ENCODE measurements at places on chromosomes 1 and 21.
A peak's percentile ranks its signal among the peaks of the same experiment; 100 is the strongest.

DNA sequence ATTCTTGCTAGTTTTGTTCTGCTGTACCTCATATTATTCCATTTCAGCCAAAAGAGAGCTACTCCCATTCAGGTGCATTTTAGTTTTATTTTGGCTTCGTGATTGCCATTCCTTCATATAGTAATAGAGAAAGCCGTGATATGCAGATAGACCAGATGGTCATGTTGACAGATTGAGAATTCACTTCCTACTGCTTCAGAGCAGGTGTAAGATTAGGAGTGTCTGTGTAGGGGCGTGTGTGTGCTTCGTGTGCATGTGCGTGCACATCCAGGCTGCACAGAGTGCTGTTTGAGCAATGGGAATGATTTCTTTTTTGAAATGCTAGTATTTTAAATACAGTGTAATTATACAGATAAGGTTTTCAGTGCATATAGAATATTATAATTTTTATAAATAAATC lies 10.3 kb downstream of the NFIA start:
- no peak overlapping the region for H3K27ac ChIP-seq
- DNase-seq = no peak
- H3K4me1 ChIP-seq = peaks cover 100% of the 10 kb centered on the region
- no peaks in the 10 kb centered on the region for H3K27me3 ChIP-seq
- H3K36me3 ChIP-seq = peaks cover 14% of the 10 kb centered on the region

- H3K4me3 ChIP-seq = no peak overlapping the region
- H3K27me3 ChIP-seq = no peaks in the 10 kb centered on the region
- H3K4me1 ChIP-seq = no peaks in the 10 kb centered on the region
- DNase-seq = no peak
- H3K27ac ChIP-seq = no peak overlapping the region
These were observed 24.7 kb downstream of the ACKR1 start for GRCh38 chr1:159229260-159229885.

- H3K27ac ChIP-seq = no peak overlapping the region
- H3K4me1 ChIP-seq = no peaks in the 10 kb centered on the region
These were observed 41.8 kb downstream of the CRYAA start for GRCh38 chr21:43210454-43211071.

DNA sequence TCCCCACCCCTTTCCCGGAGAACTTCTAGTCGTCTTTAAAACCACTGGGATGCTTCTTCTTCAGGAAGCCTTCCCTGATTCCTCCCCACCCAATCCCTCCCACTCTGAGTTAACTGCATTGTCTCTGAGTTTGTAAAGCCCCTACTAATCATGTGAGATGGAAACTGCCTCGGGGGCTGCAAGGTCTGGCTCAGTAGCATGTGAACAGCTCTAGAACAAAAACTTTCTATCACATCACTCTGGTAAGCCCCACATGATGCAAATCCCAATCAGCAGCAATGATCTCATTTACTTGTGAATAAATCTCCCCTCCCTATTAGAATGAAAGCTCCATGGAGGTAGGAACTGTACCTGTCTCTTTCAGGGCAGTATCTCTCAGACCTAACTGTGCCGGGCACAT lies 141.0 kb upstream of the JUN start:
- peaks cover 12% of the 10 kb centered on the region for H3K4me1 ChIP-seq
- no peak overlapping the region for H3K27ac ChIP-seq
- no peaks in the 10 kb centered on the region for H3K36me3 ChIP-seq

- DNase-seq = peak; percentile 90
- H3K27ac ChIP-seq = no peak overlapping the region
- H3K27me3 ChIP-seq = no peaks in the 10 kb centered on the region
- peaks cover 47% of the 10 kb centered on the region for H3K4me1 ChIP-seq
These were observed 34.4 kb downstream of the WNT4 start for GRCh38 chr1:22108339-22109105.

DNA sequence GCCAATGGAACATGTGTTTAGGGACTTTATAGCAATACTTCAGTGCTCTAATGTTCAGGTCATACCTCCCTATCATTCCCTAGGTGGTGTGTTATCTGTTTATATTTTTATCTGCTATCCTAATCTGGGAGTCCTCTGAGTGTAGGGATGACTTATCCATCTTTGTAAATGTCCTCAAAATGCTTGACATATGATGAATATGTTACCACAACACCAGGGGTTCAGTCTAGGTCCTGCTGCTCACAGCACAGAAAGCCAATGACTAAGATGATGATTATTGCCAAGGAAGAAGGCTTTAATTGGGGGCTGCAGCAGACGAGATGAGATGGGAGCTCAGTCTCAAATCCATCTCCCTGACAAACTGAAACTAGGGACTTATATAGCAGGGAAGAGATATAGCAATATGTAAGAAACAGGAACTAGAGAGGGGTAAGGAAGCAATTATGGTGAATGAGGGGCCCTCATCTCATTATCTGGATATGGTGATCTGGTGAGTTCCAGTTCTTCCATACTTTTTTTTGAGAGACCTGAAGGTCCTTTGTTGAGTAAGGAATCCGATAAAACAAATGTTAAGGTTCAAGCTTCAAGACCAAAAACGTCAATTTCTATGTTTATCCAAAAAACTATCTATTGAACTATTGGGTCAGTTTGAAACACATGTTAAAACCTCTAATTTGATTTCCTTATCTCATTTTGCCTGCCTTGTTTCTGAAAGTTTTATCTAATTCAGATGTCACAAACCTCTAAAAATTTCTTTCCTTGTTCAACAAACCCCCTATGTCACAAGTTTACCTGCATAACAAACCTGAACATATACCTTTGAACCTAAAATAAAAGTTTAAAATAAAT lies 256.7 kb upstream of the CACYBP start:
- H3K27me3 ChIP-seq = no peaks in the 10 kb centered on the region
- no peaks in the 10 kb centered on the region for H3K36me3 ChIP-seq
- H3K4me1 ChIP-seq = no peaks in the 10 kb centered on the region
- H3K27ac ChIP-seq = no peak overlapping the region
- no peak for DNase-seq

- no peaks in the 10 kb centered on the region for H3K27me3 ChIP-seq
- H3K4me1 ChIP-seq = peaks cover 9% of the 10 kb centered on the region
- no peak for DNase-seq
- no peaks in the 10 kb centered on the region for H3K36me3 ChIP-seq
- H3K4me3 ChIP-seq = no peak overlapping the region
- no peak overlapping the region for H3K27ac ChIP-seq
These were observed 64.3 kb upstream of the TRABD2B start for GRCh38 chr1:48061162-48062136.

DNA sequence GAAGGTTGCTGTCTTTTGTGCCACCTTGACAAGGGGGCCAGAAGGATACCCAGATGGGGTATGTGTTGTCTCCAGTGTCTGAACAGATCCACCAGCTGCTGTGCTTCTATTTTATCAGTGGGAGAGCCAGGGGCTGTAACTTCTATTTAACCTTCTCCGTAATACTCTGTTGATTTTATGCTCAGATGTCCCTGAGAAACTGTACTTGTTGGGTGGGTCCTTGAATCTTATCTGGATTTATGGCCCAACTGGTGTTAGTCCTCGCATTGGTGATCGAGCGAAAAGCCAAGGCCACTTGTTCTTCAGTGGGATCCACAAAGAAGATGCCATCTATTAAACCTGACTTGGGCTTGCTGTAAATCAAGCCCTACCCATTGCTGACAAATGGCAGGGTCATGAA lies 56.4 kb downstream of the ST6GALNAC3 start:
- no peak for DNase-seq
- no peak overlapping the region for H3K4me3 ChIP-seq
- no peaks in the 10 kb centered on the region for H3K36me3 ChIP-seq
- H3K27ac ChIP-seq = no peak overlapping the region
- no peaks in the 10 kb centered on the region for H3K4me1 ChIP-seq
- H3K27me3 ChIP-seq = no peaks in the 10 kb centered on the region

GRCh38 chr21:35850542-35851103 lies 209.7 kb downstream of the SETD4 start:
- no peaks in the 10 kb centered on the region for H3K36me3 ChIP-seq
- no peaks in the 10 kb centered on the region for H3K4me1 ChIP-seq
- peak overlapping the region; percentile 19 for H3K27ac ChIP-seq
- no peak overlapping the region for H3K4me3 ChIP-seq
- peaks cover 24% of the 10 kb centered on the region for H3K27me3 ChIP-seq
- DNase-seq = no peak

DNA sequence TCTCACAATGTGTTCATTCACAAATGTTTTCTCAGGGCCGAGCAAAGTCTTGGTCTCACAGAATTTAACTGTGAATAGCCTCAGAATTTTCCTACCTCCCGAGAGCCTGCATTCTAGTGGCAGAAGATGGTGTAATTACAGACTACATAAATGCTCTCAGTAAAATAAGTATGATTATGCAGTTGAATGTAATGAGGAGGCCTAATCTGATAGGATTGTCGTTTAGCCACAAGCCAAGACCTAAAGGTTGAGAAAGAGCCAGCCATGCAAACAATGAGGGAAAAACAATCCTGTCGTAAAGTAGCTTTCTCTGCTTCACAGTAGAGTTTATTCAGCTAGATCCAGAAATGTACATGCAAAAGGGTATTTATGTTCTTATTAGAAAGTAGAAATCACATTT lies 607.8 kb upstream of the B3GALT2 start:
- no peaks in the 10 kb centered on the region for H3K36me3 ChIP-seq
- no peak overlapping the region for H3K27ac ChIP-seq
- H3K27me3 ChIP-seq = no peaks in the 10 kb centered on the region
- no peak overlapping the region for H3K4me3 ChIP-seq
- DNase-seq = no peak
- H3K4me1 ChIP-seq = no peaks in the 10 kb centered on the region

GRCh38 chr1:117615474-117615873 lies 9.6 kb downstream of the TENT5C start:
- H3K27me3 ChIP-seq = no peaks in the 10 kb centered on the region
- no peaks in the 10 kb centered on the region for H3K36me3 ChIP-seq
- peaks cover 14% of the 10 kb centered on the region for H3K4me1 ChIP-seq
- no peak overlapping the region for H3K4me3 ChIP-seq
- DNase-seq = no peak

- no peak overlapping the region for H3K27ac ChIP-seq
- no peak overlapping the region for H3K4me3 ChIP-seq
- H3K4me1 ChIP-seq = no peaks in the 10 kb centered on the region
- no peaks in the 10 kb centered on the region for H3K27me3 ChIP-seq
These were observed 126.7 kb upstream of the CACHD1 start for GRCh38 chr1:64343105-64343822.

GRCh38 chr21:34623516-34623915 lies 8.6 kb upstream of the RCAN1 start:
- no peak overlapping the region for H3K4me3 ChIP-seq
- H3K36me3 ChIP-seq = no peaks in the 10 kb centered on the region
- H3K27ac ChIP-seq = no peak overlapping the region
- H3K27me3 ChIP-seq = no peaks in the 10 kb centered on the region

GRCh38 chr1:106975944-106976343 lies 80.5 kb upstream of the PRMT6 start:
- H3K4me1 ChIP-seq = no peaks in the 10 kb centered on the region
- no peak overlapping the region for H3K27ac ChIP-seq
- DNase-seq = no peak
- H3K4me3 ChIP-seq = no peak overlapping the region
- no peaks in the 10 kb centered on the region for H3K27me3 ChIP-seq
- no peaks in the 10 kb centered on the region for H3K36me3 ChIP-seq

DNA sequence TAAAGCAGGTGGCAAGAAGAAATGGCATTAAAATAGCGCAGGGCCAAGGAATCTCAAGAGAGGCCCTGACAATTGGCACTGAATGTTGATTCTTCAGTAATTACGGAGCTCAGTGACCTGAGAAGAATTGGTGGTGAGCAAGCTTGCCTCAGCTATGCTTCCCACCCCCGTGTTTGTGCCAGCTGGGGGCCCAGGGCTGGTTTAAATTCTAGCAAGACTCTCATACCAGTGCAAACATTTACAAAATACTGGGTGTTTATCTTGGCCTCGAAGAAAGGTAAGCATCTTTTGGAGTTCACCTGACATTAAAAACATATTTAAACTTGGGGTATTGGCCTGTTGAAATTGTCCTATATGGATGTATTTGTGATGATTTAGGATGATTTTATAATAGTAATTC lies 296.7 kb upstream of the USP25 start:
- no peak overlapping the region for H3K27ac ChIP-seq
- peaks cover 8% of the 10 kb centered on the region for H3K4me1 ChIP-seq
- no peak overlapping the region for H3K4me3 ChIP-seq
- DNase-seq = no peak

GRCh38 chr1:24742090-24742938 lies 2.9 kb upstream of the CLIC4 start:
- no peak for DNase-seq
- no peak overlapping the region for H3K4me3 ChIP-seq
- peaks cover 30% of the 10 kb centered on the region for H3K4me1 ChIP-seq
- H3K27me3 ChIP-seq = no peaks in the 10 kb centered on the region
- no peak overlapping the region for H3K27ac ChIP-seq
- H3K36me3 ChIP-seq = no peaks in the 10 kb centered on the region

- peaks cover 7% of the 10 kb centered on the region for H3K4me1 ChIP-seq
- H3K36me3 ChIP-seq = no peaks in the 10 kb centered on the region
- H3K4me3 ChIP-seq = peak overlapping the region; percentile 8
- DNase-seq = no peak
- no peak overlapping the region for H3K27ac ChIP-seq
- peaks cover 13% of the 10 kb centered on the region for H3K27me3 ChIP-seq
These were observed 39.0 kb upstream of the CASZ1 start for GRCh38 chr1:10835421-10835820.

GRCh38 chr1:30687886-30688285 lies 35.5 kb downstream of the MATN1 start:
- no peaks in the 10 kb centered on the region for H3K36me3 ChIP-seq
- no peak overlapping the region for H3K4me3 ChIP-seq
- H3K4me1 ChIP-seq = peaks cover 17% of the 10 kb centered on the region
- no peak overlapping the region for H3K27ac ChIP-seq
- peaks cover 12% of the 10 kb centered on the region for H3K27me3 ChIP-seq
- DNase-seq = no peak

GRCh38 chr1:246733704-246734103 lies 9.5 kb downstream of the SCCPDH start:
- no peak overlapping the region for H3K4me3 ChIP-seq
- peaks cover 88% of the 10 kb centered on the region for H3K36me3 ChIP-seq
- H3K4me1 ChIP-seq = no peaks in the 10 kb centered on the region
- H3K27ac ChIP-seq = no peak overlapping the region
- no peaks in the 10 kb centered on the region for H3K27me3 ChIP-seq

GRCh38 chr1:51963592-51964308 lies 26.8 kb downstream of the RAB3B start:
- DNase-seq = no peak
- H3K4me1 ChIP-seq = no peaks in the 10 kb centered on the region
- peaks cover 40% of the 10 kb centered on the region for H3K27me3 ChIP-seq
- H3K4me3 ChIP-seq = no peak overlapping the region

- peaks cover 38% of the 10 kb centered on the region for H3K4me1 ChIP-seq
- DNase-seq = no peak
- no peak overlapping the region for H3K4me3 ChIP-seq
- no peak overlapping the region for H3K27ac ChIP-seq
- peaks cover 35% of the 10 kb centered on the region for H3K36me3 ChIP-seq
These were observed 20.2 kb downstream of the COQ8A start for GRCh38 chr1:226960256-226960655.

DNA sequence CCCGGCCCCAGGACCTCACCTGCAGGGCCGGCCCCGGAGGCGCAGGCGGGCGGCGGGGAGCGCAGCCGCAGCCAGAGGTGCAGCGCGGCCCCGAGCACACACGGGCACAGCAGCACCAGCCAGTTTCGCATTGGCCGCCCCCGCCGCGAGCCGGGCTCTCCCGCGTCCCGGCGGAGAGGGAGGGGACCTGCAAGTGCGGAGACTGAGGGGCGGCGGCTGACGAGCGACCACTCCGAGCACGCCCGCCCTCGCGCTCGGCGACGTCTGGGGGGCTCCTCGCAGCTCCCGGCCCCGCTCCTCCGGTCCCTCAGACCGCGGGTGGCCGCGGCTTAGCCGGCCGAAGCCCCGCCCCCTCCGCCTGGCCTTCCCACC lies at the start of gene B3GALNT2:
Gene B3GALNT2 (minus strand): TSS at position 331 of the 372 bp plus-strand sequence. CDS start 200 bp downstream, at position 131.
- H3K27ac ChIP-seq = peak within 1 kb of the TSS; percentile 96
- H3K36me3 ChIP-seq = no peaks in the 10 kb centered on the region
- no peaks in the 10 kb centered on the region for H3K27me3 ChIP-seq
- H3K4me3 ChIP-seq = peak within 1 kb of the TSS; percentile 90
- no peak for DNase-seq
